ENCODE measurements at places on chromosomes 7 and 10.

- DNase-seq = no peak
These were observed 26.2 kb upstream of the EXOC6 start for GRCh38 chr10:92822060-92822634.

- no peak for DNase-seq
These were observed 54.1 kb downstream of the ABLIM1 start for GRCh38 chr10:114603948-114604347.

DNA sequence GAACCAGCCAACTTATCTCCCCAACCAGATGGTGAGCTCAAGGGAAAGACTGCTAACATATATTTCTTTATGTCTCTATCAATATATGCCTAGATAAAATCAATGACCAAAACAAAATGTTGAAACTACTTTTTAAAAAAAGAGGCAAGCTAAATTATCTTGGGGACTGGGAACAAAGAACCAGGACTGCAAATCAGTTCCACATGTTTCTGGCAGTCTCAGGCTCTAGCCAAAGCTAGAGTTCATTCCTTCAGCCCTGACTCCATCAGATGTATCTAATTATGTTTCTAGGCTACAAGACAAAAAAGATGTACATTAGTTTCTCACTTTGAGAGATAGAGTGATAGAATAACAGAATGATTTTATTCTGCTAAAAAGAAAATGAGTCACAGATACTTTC lies 1290.3 kb upstream of the SORCS1 start:
- no peak for DNase-seq

- DNase-seq = peak; percentile 77
These were observed 20.3 kb upstream of the IGF2BP3 start for GRCh38 chr7:23490357-23491135.

DNA sequence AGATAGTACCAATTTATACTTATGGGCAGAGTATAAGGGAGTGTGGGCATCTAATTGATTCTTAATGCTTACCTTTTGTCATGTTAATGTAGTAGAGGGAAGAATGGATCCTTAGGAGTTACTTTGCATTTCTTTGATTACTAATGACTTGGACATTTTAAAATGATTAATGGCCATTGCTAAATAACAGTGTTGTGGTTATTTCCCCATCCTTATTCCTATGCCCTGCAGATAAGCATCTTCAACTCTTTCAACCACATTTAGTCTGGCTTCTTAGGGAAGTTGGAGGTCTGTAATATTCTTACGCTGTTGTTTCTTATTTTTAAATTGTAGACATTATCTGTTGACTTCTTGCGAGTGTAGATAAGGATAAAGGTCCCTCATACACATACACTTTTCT lies 37.2 kb downstream of the KAT6B start:
- DNase-seq = no peak

DNA sequence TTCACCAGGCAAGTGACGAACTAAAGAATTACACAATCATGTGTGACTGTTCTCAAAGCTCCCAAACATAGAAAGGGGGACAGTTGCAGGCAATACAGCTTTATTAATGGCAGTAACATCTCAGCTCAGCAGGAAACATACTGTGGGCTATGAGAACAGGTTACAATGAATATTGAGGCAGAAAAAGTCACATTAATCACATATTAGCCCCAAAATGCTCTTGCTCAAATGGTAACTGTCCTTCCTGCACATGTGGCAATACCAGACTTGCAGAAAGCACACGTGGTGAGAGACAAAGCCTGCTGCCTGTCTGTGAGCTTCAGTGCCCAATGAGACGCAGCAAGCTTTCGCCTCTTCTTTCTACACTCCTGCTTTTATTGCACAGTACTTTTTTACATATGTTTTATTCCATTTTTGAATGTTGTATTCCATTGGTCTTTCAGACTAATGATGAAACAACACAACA lies 104.9 kb upstream of the ACBD5 start:
- no peak for DNase-seq

GRCh38 chr7:154767142-154767541 lies 235.8 kb downstream of the PAXIP1 start:
- DNase-seq = no peak

- DNase-seq = no peak
These were observed 327.4 kb downstream of the SORCS1 start for GRCh38 chr10:106836933-106837663.

DNA sequence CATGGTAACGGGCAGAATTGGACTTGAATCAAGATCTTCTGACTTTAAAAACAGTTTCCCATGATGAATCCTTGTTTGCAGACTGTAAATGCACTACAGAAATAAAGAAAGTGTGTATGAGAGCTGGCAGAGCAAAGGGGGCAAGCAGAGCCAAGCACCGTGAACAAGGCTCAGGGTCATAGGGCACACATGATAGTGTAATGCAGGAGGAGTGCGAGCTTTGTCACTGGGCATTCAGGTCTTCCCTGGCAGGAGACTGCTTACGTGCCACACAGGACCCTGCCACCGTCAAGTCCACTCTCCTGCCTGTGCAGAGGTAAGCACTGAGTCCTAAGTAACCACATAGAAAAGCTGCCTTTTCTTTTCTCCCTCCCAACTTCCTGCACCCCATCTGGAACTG lies 93.1 kb upstream of the NPVF start:
- no peak for DNase-seq

DNA sequence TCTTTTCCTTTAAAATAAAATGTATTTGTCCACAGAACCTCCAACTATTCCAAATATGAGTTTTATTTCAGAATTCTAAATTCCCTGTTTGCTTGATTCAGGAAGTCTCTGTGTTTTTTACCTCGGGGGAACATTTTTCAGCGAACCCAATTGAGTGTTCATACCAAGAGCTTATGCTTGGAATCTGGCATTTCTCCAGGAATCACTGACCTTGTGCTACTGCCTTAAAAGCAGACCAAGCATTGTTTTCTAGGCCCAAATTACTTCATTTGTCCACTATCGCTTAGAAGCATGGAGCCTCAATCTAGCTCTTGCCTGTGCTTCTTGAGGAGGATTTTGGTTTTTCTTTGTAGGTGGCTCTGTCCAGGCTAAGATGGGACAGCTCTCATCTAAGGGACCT lies 59.4 kb downstream of the EBLN1 start:
- DNase-seq = no peak

DNA sequence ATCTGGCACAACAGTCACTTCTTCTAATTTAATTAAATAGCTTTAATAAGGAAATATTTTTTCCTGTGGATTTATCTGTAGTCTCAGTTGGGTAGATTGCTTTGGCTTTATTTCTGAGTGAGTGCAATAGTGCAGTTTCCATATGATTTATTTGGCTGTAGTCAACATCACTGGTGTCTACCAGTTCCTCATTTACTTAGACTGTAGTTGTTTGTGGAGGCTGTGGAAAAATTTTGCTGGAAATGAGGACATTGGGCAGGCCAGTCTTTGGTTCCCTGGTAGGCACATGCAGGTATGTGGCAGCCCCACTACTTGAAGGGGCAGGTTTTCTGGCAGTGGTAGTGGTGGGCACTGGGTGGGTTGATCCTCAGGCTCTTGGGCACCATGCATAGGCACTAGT lies 15.5 kb downstream of the TAS2R40 start:
- no peak for DNase-seq

- no peak for DNase-seq
These were observed 261.1 kb upstream of the CSTF2T start for GRCh38 chr10:51960494-51960895.

- no peak for DNase-seq
These were observed 37.3 kb upstream of the SEMA3D start for GRCh38 chr7:85224171-85224570.

GRCh38 chr7:105024734-105025133 lies 10.7 kb downstream of the KMT2E start:
- DNase-seq = no peak

GRCh38 chr10:72331575-72332422 lies 22.9 kb downstream of the DNAJB12 start:
- DNase-seq = peak; percentile 98

GRCh38 chr7:23246555-23246954 lies at the start of gene GPNMB:
Gene GPNMB, plus strand, starts transcription at chr7:23246775. Its CDS starts 83 bp downstream, at chr7:23246858.
- no peak for DNase-seq

DNA sequence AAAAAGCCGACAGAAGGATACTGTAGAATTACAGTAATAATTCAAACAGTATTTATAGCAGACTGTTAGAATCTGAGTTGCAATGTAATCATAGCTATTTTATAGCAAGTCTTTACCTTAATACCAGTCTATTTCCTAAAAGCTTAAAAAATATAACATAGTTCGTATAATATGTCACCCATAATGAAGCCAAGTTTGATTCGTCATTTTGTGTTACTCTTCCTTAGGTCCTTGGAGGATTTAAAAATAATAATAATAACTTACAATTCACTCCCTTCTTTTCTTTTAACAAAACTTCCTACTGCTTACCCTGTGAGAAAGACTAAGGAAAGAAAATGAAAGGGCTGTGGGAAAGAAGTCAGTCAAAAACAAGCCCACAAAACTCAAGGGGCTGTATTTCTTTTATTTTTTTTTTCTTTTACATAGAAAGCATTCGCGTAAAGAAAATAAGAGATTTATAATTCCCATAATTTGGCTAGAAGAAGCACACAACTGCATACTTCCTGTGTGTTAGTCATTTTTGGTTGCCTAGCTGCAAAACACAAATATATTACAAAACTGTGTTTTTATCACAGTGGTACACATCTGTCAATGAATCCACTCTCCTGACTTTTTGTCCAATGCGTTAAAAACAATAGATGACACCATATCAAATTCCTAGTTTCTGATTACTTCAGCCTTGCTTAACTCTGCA lies 187.2 kb upstream of the CELF2 start:
- DNase-seq = no peak

GRCh38 chr7:17233603-17234002 lies 64.8 kb upstream of the AHR start:
- no peak for DNase-seq

DNA sequence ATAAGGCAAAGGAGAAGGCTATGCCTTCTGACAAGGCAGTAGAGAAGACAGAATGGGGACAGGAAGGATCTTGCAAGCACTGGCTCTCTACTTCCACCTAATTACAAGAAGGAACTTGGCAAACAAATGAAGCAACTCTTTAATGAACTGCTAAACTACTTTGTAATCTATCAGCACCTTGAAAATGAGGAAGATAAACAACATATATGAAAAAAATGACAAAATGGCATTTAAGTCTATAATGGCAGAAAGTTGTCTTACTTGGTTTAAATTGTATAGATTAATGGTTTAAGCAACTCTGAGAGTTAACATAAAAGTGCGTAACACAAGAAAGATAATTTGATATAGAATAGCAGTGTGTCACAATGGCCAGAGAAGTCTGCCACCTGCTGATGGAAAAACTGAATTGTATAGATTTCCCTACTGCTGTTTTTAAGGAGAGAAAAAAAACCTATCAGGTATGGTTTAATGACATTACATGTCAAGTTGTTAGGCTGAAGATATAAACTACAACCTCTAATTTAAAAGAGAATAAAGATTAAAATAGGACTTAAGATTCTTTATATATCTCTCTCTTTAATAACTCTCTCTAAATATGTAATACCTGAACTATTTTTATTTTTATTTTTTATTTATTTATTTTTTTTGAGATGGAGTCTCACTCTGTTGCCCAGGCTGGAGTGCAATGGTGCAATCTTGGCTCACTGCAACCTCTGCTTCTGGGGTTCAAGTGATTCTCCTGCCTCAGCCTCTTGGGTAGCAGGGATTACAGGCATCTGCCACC lies 11.8 kb downstream of the NT5C3A start:
- no peak for DNase-seq

DNA sequence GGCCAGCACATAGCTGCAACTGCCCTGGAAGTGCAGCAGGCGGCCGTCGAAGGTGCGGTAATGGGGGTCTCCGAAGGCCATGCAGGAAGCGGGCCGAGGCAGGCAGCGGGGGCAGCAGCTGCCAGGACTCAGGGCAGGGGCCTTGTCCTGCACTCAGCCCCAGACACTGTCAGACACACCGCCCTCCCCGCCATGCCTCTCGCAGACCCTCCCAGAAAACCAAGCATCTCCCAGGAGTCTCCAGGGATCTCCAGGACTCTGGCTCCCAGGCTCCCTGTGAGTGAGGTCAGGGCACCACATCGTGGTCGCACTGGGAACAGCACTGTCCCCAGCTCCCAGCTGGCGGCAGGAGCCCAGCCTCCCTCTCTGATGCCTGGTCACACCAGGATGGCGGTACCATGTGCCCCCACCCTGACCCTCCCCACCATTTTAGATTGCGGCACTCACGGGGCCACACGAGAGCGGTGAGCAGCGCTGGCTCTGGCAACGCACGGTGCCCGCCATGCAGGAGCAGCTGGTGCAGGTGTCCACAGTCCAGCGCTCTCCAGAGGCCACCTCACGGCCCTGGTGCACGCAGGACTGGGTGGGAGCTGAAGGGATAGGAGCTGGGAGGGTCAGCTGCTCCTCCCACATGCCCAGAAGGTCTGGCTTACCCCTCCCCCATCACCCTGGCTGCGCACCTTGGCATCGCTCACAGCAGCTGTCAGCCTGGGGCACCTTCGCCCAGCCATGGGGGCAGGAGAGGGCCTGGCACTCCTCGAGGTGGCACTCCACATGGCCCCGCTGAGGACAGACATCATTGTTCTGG lies 17.5 kb downstream of the ATP6V1F start:
- no peak for DNase-seq

DNA sequence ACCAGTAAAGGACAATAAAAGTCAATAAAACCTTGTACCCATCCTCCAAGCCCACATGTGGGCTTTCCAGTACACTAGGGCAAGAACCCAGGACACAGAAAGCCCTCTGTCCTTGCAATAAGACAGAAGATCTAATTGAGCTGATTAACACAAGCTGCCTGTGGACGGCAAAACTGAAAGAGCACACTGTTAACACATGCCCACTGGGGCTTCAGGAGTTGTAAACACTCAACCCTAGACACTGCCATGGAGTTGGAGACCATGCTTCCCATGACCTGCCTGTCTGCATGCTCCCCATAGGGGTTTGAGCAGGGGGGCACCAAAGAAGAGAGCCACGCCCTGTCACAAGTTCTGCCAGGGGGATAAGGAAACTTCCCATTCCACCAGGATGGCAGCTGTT lies 22.6 kb upstream of the WIPF3 start:
- no peak for DNase-seq

DNA sequence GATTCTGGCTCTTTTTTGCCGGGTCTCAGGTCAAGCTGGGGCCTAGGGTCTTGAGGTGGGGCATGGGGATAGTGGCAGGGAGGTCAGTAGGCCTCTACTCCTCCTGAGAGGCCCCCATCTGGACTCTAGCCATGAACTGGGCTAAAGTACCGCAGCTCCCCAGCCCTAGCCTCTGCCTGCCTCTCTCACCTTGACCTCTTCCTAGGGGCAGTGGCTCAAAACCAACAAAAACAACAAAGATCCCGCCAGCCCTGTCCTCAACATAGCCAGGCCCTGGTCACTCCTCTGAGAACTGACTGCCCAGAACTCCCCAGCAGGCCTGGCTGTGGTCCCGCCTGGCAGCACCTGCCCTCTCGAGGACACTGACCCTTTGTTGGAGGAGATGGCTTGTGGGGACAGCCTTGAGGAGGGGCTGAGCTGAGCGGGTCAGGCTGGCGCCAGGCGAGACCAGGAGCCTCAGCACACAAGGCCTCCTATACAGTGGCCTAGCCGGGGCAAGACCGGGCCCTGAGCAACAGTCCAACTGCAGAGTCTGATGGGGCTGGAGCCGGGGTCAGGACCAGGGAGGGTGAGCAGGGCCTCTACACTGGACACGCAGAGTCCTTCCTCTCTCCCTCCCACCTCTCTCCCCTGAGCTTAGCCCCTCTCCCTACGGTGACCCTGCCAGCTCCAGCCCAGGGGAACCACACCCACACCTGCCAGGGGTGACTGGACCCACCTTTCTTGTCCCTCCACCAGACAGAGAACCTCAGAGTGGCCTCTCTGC lies 11.6 kb upstream of the PPIF start:
- no peak for DNase-seq
